Activated CD4-positive, alpha-beta T cell treated with anti-CD3 and anti-CD28 coated beads for 4 hours (primary cell): ENCODE measurements at places on chromosomes 6 and 20.

GRCh38 chr6:143195349-143195845, 134.7 kb downstream of the AIG1 start:
- DNase-seq: no peak

DNA sequence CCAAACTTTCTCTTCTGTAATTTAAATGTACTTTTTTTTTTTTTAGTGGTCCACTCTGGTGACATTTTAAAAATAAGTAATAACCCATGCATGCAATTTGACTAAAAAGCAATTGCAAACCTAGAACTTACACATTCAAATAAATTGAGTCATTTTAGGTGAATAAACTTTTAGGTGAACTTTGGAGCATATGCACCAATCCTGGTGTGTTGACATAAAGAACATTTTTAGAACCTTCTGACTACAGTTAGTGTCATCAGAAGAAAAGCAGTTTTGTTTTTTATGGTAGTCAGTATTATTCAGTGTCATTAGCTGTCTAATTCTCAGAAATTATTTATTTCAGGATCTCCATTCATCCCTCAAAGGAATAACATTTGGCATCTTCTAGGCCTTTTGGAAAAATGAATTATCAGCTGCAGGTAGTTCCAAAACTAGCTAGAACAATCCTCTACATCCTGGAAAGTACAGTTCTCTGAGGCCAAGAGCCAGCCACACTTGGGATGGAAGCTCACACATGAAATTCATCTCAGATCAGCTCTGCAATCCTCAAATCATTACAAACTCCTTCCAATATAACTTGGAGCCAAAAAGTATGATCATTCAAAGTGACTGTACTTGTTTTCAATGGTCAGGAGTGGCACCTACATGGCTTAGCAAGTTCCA, 38.5 kb upstream of the SIM1 start:
- no peak for DNase-seq

DNA sequence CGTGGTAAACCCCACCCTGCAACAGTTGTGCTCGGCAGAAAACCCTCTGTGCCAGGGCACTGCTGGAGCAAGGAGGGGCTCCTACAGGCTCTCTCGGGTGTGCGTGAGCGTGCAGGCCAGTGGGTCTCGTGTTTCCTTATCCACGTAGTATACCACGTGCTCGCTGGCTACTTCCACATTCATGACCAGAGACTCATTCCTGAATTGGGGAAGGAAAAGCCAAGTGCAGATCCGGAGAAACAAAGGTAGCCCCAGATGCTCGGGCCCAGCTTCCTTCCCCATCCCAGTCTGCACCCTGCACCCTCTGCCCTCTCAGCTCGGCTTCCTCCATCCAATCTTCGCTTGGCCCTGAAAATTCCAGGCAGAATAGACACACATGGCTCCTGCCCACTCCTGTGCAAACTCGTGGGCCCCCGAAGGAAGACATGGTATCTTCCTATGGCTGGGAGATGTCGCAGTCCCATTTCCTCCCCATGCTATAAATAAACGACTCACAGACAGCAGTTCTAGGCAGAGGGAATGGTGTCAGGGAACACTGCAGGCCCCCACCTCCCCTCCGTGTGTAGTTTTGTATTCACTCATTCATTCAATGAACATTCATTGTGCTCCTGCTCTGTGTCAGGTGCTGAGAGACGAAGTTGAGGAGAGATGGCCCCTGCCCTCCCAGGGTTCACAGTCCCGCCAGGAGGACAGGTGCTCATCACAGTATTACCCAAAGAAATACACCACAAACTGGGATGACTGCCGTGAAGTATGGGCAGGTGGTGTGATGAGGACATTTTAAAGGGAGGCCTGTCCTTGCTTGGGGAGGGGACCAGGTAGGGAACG, 29.6 kb downstream of the NPEPL1 start:
- no peak for DNase-seq

DNA sequence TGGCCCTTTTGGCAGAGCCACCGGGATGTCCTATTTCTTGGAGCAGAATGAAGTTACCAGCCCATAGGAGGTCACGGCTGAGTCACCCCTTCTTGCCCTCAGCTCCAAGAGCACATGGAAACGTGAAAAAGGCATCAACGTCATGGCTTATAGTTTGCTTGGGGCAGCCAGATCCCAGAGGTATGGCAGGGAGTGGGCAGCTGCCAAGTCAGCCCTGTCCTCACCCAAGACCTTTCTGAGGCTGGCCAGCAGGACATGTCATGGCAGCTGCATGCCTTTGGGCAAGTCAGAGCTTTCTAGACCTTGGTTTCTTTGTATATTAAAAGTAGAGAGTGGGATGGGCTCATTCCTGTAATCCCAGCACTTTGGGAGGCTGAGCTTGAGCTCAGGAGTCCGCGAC, 8.2 kb upstream of the MDFI start:
- no peak for DNase-seq

DNA sequence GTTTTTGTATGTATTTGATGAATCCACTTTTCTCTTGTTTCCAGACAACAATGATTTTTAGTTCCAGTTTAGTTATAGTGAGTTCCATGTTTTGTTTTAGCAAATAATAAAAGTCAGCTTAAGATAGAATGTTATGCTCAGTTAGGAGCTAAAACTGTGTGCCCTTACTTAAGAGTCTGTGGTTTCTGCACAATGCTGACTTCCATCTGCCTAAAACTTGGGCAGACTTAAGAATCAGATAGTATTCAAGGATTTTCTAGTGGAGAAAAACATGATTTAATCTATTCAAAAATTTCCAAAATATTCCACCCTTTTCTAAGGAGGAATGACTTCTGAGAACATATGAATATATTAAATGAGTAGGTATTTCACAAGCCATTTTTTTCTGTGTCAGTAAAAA, 32.8 kb downstream of the LAMA4 start:
- no peak for DNase-seq

DNA sequence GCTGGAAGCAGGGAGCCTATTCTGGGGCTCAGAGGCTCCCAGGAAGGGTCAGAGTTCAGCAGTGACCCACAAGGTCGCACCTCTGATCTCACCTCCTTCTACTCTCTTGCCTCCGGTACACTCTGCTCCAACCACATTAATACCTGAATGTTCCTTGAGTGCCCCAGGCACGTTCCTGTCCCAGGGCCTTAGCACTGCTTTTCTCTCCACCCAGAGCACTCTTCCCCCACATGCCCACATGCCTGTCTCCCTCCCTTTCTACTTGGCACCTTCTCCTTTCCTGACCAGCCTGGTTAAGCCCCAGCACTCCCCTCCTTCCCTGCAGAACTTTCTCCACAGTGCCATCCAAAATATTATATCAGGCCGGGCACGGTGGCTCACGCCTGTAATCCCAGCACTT, 13.4 kb downstream of the KCNB1 start:
- DNase-seq: no peak

DNA sequence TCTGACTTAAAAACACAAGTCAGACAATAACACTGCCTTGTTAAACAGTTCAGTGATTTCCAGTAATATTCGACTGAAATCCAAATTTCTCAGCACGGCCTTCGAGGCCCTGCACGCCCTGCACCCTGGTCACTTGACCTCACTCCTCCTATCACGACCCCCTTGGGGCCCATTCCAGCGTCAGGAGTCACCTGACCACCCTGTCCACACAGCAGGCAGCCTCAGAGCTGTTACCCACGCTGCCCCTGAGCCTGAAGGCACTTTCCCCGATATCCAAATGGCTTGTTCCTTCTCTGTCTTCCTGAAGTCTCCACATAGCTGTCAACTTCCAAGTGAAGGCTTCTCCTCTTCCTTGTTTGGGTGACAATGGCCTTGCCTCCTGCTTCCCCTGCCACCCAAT, 33.1 kb upstream of the SMOC2 start:
- DNase-seq: no peak

DNA sequence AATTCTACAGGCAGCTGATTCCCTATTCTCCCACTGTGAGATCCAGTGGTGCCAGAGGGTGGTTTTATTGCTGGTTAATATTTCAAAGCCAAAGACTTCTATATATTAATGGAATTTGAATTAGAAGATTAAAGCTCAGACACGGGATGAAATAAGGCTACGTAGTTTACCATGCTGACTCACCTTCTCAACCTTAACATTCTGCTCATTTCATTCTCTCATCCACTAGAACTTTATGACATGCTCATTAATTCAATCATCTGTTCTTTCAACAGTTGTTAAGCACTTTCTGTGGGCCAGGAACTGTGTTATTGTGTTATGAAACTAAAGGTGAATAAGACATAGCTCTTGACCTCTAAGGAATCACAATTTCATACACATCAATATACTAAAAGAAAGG, 456.9 kb upstream of the MAP3K7 start:
- DNase-seq: no peak

GRCh38 chr20:45105317-45105716, 4.4 kb upstream of the KCNS1 start:
- no peak for DNase-seq

DNA sequence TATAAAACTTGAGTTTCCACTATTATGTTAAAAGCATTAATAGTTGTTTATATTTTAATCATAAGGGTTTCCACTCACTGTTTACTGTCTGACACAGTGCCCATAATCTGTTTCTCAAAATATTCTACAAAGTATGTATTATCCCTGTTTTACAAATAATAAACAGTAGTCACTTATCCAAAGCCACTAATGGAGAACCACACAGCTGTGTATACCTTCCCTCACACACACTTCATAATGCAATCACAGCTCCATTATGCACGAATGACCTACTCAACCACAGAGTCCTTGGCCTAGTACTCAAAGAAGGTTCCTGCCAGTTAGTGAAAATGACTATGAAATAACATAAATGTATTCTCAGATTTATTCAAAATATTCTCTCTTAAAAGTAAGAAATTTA, 103.1 kb downstream of the EPB41L2 start:
- DNase-seq: no peak

DNA sequence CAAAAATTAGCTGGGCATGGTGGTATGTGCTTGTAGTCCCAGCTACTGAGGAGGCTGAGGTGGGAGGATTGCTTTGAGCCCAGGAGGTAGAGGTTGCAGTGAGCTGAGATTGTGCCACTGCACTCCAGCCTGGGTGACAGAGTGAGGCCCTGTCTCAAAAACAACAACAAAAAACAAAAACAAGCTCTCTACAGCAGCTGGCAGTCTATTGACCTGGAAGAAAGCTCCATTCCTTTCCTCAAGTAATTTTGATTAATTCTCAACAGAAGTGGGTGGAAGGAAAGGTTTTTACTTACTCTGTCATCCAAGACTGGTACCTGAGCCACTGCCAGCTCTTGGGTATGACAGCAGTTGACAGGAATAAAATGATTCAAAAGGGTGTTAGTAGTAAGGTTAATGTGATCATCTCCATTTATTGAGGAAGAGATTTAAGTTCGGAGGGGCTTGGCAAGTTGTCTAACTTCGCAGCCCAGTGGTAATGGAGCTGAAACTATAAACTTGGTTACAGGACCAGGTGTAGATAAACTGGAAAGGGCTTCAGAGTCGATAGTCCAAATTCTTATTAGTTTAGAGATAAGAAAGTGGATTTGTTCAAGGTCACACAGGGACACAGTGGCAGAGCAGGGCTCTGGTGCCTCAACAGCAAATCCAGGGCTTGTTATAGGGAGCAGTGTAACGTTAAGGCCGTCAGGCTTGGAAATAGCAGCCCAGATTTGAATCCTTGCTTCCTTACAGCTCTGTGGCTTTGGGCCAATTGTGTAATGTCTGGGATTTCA, 14.8 kb downstream of the SRSF3 start:
- no peak for DNase-seq

DNA sequence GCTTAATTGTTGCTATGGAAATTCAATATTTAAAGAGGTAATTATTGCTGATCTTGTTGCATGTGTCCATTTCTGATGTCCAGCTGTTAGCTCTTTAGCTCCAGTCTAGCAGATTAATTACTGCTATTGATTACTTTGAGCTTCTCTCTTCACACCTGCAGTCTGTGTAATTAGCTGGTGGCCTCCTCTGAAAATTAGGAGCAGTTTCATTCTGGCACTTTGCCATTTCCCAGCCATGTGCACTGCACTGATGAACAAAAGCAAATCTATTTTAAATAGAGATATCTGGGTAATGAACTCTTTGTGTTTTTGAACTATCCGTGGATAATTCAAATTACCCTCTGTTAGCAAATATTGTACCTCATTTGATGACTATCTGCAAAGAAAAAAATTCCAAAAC, 275.9 kb downstream of the RNF144B start:
- DNase-seq: no peak

GRCh38 chr20:59992526-59993084, 34.4 kb downstream of the CDH26 start:
- no peak for DNase-seq

GRCh38 chr6:25899580-25900408, 25.8 kb upstream of the SLC17A3 start:
- DNase-seq: no peak

DNA sequence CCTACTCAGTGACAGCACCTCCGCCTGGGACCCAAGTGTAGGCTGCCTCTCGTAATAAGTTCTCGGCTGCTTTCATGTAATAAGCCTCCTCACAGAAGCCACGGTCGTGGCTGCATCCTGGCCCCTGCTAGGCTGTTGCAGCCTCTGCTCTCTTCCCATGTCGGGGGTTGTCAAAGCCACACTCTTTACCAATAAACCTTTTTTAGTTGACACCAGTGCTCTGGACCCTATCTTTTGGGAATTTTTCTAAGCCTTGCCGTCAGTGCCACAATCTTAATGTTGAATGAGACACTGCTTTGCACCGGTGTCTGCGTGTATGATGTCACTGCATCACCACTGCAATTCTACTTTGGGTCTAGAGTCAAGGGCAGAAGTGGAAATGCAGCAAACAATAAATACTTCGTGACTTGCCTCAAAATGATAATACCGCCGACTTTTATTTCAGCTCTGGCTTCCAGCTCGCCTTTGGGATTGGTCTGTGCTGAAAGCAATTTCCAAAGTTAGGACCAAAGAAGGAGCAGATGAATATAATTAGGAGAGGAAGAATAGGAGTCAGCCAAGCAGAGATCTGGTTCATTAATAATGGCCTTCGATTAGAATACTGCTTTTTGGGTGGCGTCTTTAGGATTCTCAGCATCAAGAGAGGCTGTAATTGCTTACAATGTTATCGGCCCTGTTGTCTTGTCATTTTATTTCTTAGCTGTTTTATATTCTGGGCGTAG, 57.6 kb upstream of the CCN6 start:
- DNase-seq: no peak

DNA sequence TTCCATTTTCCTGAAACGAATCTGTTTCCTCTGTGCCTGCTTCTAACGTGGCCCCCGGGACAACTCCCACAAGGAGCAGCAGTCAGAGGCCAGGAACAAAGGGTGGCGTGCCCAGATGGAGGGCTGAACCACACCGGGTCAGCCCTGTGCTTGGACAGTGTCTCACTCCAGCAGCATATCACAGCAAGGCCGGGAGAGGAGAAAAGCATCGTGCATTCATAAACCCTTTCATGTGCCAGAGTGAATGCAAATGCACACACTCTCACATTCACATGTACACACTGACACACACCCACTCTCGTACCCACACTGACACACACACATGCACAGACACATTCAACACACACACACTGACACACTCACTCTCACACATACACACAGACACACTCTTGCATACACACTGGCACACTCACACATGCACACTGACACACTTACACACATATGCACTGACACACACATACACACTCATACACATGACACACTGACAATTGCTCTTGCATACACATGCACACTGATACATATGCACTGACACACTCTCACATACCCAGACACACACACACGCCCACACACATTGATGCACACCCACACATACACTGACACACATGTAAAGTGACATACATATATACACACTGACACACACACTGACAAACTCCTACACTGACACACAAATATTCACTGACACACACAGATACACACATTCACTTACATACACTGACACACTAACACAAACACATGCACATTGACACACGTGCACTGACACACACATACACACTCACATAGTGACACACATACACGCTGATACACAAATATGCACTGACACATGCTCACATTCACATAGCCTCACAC, 237.0 kb downstream of the LRFN2 start:
- no peak for DNase-seq
